ENCODE measurements at places on chromosomes 11 and 22.
A peak's percentile ranks its signal among the peaks of the same experiment; 100 is the strongest.

GRCh38 chr11:111308140-111308539 lies 9.8 kb downstream of the POU2AF3 start:
- no peak for DNase-seq

DNA sequence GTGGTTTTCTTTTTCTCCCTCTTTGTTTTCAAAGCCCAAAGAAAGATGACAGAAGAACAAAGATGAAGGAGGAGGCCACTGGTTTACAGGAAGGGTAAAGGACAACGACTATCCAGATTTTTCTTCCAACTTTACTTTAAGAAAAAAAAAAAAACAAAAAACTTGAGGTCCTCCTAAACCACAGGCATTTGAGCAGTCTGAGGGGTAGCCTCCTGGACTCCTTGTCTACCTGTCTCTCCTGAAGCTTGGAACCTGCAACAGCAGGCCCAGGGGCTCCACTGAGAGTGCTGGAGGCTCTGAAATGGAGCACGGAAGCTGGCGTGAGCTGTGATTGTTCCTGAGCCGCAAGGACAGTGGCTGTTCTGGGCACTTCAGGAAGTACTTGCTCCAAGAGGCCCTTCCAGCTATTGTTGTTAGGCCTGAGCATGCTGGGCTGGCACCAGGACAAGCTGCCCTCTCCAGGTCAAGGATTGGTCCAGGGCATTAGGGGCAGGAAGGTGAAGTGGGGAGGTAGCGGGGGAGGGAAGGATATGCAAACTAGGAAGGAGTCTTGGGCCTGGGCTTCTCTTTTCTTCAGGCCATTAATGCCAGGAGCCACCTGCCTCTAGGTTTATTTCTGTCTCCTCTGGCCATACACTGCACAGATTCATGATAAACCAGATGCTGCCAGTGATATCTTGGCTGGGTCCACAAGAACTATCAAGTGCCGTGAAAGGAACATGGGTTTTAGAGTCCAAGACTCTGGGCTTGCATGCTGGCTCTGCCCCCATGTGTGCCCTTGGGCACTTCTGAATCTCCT lies 147.3 kb downstream of the CCDC34 start:
- DNase-seq = no peak

- DNase-seq = no peak
Measured at GRCh38 chr11:111469200-111469599, 43.0 kb downstream of the BTG4 start.

GRCh38 chr11:109984634-109985289 lies 108.4 kb upstream of the ZC3H12C start:
- DNase-seq = peak; percentile 57

DNA sequence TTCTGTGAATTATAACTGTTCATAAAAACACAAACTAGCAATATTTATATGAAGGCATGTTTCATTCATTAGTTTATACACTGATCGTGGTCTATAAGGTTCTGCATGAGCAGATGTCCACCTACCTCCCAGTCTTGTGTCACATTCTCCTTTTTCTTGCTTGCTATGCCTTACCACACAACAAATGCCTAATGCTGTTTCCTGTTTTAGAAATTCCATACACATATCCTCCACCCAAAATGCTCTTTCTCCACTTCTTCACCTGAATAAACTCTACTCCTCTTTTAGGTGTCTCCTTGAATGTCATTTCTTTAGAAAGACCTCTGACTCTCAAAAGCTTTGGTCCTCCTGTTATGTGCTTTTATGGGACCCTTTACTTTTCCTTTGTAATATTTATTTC lies 88.9 kb downstream of the BDNF start:
- no peak for DNase-seq

- DNase-seq = no peak
Measured at GRCh38 chr22:50016988-50017700, 4.6 kb upstream of the IL17REL start.

DNA sequence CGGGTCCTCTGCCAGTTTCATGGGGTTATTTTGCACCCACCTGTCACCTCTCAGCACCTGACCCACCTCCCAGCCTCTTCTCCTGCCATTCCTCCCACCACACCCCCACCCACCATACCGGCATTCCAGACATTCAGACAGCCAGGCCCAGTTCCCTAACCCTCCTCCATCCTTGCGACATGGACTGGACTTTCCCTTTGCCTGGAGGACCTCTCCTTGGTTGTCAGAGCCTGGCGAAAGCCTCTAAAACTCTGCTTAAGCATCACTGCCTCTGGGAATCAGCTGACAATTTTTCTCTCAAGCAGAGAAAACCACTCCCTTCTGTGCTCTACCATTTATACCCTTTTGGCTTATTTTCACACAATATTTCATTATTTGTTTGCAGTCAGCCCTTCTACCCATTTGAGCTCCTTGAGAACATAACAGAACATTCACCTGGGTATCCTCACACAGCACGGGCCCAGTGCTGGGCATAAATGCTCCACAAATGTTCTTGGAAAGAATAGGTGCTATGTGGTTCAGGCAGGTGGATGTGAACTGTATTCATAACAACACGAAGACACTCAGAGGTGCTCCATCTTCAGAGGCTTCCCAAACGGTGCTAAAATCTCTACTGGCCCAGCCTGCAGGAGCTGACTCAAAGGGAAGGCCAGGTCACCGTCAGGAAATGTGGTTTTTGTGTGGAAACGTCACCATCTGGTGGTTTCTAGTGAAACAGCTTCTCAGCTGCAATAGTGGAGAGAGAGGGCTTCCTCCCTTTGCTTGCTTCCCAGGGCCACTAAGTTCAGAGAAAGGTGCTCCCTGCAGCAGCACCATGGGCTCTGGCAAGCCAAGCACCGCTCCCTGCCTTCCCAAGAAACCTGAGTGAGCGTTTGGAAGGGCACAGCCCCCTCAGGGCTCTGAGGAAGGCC lies 10.4 kb downstream of the SPATA19 start:
- peak; percentile 75 for DNase-seq

GRCh38 chr11:1846453-1846932 lies 6.4 kb upstream of the LSP1 start:
- DNase-seq = no peak

- DNase-seq = no peak
Measured at GRCh38 chr11:61814958-61815789, 1.6 kb downstream of the FADS1 start.

All from NAMALWA (cell line).